ENCODE measurements at places on chromosomes 6 and 20.

- peak; percentile 60 for DNase-seq
Observed at GRCh38 chr20:46512943-46513844, at the start of gene ZNF334. Gene ZNF334 (minus strand): TSS chr20:46513559. CDS start chr20:46512102, 1,457 bp downstream.

DNA sequence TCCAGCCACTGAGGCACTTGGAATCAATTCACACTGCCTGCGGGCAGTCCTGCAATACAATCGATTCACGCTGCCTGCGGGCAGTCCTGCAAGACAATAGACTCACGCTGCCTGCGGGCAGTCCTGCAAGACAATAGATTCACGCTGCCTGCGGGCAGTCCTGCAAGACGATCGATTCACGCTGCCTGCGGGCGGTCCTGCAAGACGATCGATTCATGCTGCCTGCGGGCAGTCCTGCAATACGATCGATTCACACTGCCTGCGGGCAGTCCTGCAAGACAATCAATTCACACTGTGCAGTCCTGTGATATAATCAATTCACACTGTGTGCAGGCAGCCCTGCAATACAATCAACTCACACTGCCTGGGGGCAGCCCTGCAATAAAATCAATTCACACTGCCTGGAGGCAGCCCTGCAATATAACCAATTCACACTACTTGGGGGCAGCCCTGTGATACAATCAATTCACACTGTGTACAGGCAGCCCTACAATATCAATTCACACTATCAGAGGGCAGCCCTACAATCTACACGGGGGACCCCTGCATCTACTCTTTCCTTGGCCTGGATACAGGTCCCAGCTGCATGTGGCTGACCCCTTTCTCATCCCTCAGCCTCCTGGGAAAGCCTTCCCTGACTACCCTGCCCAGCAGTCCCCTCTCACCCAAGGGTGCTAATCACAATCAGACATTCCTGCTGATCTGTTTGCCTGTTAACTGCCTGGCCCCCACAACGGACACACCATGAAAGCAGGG is 10.4 kb downstream of the TAF4 start:
- DNase-seq = no peak

DNA sequence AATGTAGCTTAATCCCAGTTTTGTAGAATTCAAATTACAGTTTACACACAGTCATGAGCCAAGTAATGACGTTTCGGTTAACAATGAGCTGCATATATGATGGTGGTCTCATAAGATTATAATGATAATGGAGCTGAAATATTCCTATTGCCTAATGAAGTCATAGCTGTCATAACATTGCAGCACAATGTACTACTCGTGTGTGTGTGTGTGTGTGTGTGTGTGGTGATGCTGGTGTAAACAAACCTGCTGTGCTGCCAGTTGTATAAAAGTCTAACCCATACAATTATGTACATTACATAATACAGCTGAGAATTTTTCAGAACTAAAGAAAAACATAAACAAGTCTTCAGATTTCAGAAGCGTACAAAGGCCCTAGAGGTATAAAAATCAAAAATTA is 66.7 kb upstream of the ARID1B start:
- no peak for DNase-seq

- no peak for DNase-seq
Observed at GRCh38 chr6:14822012-14822553, 423.8 kb upstream of the JARID2 start.

- DNase-seq = no peak
Observed at GRCh38 chr6:108116546-108117426, 42.2 kb upstream of the OSTM1 start.
